ENCODE measurements at places on chromosomes 2 and 18.

GRCh38 chr18:74799542-74799941, 201.9 kb downstream of the ZNF407 start:
- DNase-seq, result no peak

- no peak for DNase-seq
These were observed 114.9 kb upstream of the SIX3 start for GRCh38 chr2:44826601-44827000.

- no peak for DNase-seq
These were observed 118.3 kb downstream of the MGAT5 start for GRCh38 chr2:134372141-134372540.

DNA sequence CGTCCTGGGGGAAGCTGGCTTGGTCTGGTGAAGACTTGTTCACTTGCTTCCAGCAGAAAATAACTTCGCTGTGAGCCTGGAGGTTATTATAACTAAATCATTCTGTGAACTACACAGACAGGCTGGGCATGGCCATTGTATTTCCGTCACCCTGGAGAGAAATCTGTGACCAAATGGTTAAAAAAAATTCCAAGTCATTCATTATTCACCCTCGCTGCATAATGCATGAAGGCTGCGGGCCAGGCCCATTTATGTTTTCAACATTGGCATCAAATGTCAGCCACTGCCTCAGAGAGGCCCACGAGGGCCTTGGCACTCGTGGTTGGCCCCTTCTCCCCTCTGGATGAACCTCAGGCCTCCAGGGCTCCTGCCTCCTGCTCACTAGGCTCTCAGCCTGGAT, 57.7 kb downstream of the RRM2 start:
- no peak for DNase-seq

DNA sequence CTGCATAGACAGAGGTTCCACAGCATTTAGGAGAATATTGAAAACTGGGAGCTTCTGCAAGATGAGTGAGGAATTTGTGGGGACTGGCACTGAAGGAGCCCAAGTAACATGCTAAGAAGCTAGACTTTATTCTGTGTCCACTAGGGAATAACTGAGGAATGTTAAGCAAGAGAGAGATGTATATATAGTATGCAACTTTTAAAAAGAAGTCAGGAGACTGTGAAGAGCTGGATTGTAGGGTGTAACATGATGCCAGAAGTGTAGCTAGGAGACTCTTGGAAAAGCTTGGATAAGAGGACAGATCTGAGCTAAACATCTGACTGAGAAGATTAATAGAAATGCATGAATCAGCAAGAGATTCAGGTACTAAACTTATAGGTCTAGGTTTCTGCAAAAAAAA, 270.6 kb upstream of the MMADHC start:
- DNase-seq, result no peak

DNA sequence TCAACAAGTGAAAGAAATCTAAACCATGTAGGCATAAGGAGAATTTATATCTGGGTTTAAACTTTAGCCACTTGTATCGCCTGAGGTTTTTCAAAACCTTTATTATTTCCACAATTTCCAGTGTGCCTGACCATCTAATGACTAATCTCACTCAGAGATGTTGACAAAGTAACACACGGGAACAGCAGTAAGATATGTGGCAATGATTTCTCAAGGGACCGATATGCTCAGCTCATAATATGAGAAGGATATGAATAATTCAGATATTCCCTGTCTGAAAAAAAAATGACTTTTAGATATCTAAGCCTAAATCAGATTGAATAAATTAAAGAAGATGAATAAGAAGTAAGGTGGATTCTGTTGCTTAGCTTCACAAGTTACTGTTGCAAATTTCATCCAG, 43.5 kb downstream of the TMEM163 start:
- DNase-seq, result no peak

DNA sequence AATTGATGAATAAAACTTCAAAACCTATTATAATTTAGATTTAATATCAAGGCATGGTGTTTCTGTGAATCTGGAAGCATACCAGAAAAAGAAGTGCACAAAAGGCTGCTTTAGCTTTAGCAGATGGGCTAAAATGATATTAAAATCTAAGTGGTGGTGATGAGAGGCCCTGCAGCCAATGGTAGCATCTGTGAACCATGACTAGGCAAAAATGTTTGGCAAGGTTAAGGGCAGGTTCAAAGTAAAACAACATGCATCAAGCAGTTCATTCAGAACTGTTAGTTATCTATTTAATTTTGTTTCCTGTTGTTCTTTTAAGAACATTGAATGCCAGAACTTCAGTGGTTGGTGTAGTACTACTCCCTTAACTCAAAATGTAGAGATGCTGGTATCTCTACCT, 1736.9 kb upstream of the CELF4 start:
- no peak for DNase-seq

DNA sequence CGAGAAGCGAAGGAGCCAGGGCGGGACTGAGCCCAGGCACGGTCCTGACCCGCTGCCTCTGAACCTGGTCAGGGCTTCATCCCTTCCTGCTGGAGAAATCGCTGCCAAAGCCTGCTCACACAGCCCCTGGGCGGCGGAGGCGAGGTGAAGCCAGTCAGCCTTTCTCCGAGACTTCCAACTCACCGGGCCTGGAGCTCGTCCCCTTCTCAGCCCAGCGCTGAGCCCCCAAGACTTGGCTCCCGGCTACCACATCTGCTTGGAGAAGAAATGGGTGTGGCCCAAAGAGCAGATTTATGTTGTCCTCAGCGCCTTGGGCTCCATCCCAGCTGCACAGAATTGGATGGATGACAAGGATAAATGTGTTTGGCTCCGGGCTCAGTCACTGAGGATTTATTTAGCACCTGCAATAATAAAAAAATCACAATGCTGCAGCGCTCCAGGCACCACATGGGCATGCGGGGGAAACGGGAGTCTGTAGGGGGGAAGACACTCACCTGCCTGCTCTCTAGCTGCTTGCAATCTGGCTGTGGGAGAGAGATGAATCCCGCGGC, 64.9 kb downstream of the ACTR2 start:
- no peak for DNase-seq

- DNase-seq, result no peak
These were observed 115.7 kb upstream of the MMADHC start for GRCh38 chr2:149703281-149703680.

GRCh38 chr2:50987616-50988313, 44.2 kb downstream of the NRXN1 start:
- no peak for DNase-seq

GRCh38 chr2:164896634-164897355, 55.2 kb upstream of the COBLL1 start:
- no peak for DNase-seq

- no peak for DNase-seq
These were observed 137.7 kb downstream of the ALK start for GRCh38 chr2:29783666-29784065.

DNA sequence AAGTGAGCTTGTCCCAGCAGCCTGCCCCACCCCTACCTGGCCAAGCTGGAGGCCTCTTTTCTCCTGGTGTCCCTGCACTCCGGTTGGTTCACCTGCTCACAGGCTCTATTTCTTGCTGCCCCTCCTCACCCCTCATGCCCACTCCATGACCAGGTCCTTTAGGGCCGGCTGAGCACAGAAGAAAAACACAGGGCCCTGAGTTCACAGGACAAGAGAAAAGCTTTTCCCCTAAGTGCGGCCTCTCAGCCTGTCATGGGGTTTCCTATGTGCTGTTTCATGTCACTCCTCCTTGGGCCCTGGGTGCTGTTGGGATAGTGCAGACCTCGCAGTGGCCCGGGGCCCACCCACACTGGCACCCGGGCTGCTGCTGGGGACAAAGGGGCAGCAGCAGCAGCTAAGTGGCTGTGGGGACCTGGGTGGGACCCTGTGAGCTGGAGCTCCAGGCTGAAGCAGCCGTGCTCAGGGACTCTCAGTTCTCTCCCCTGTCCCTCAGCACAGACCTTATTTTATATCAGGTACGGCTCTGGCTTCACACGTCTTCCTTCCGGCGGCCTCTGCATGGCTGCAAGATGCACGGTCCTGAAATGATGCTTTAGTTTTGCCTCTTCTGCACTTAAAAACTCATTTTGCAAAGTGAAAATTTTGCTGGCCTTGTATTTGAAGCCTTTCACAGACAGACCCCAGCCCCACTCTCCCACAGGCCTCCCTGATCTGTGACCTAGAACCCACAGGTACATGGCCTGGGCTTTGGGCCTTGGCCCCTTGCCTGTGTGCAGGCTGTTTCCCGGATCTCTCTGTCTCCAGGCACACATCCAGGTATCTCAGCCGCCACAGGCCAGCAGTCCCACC, 71.8 kb downstream of the SH3RF3 start:
- no peak for DNase-seq

- no peak for DNase-seq
These were observed 35.7 kb downstream of the TMEM182 start for GRCh38 chr2:102797486-102797885.

GRCh38 chr2:241008711-241009121, 10.3 kb downstream of the SNED1 start:
- DNase-seq, result no peak

DNA sequence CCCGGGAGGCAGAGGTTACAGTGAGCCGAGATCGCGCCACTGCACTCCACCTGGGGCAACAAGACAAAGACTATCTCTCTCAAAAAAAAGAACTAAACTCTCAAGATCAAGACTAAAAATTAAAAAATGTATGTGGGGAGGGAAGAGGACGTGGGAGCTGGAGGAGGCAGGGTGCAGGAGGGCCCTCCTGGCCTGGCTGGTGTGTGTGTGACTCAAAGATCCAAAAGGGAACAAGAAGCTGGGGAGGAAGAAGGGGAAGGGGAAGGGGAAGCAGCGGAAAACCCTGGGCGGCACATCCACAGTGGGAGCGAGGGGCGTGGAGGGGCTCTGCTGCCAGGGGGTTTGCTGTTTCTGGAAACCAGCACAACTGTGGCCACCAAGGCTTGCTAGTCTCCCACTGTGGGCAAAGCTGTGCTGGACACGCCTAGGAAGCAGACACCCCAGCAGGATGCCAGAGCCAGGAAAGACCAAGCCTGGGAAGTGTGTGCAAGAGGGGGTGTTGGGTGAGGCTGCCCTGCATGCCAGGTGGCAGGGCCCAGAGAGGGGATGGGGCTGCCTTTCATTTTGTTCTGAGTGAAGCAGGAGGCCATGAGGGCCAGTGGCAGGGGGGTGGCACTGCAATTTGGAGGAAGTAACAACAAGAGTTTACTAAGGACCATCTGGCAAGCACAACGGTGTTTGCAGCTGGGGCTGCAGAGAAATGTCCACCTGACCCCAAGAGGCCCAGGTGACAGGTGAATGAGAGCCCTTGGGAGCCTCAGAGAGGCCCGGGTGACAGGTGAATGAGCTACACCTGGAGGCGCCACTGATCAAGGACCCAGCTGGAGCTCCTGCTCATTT, 44.5 kb downstream of the ANO7 start:
- DNase-seq, result no peak

DNA sequence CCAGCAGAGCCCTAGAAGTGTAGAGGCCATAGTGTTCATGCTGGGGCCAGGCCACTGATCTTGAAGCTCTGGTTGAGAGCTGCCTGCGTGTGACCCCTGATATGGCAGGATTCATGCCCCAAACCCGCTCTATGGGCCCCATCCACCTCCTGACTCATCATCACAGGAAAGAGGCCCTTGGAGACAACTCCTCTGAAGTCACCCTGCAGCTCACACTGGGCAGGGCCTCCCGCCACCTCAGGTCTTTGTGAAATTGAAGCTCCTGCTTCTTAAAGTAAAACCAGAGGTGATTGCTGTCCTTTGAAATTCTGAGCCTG, 12.0 kb upstream of the TUBB6 start:
- DNase-seq, result no peak

DNA sequence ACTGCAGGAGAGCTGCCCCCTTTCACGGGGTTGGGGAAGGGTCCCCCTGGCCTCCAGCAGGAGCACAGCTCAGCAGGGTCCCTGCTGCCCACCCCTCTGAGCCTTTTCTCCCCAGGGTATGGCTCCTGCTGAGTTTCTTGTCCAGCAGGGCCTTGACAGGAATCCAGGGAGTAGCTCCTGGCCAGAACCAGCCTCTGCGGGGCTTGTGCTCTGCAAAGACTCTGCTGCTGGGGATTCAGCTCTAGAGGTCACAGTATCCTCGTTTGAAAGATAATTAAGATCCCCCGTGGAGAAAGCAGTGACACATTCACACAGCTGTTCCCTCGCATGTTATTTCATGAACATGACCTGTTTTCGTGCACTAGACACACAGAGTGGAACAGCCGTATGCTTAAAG, 21.2 kb downstream of the FOSL2 start:
- DNase-seq, result no peak

DNA sequence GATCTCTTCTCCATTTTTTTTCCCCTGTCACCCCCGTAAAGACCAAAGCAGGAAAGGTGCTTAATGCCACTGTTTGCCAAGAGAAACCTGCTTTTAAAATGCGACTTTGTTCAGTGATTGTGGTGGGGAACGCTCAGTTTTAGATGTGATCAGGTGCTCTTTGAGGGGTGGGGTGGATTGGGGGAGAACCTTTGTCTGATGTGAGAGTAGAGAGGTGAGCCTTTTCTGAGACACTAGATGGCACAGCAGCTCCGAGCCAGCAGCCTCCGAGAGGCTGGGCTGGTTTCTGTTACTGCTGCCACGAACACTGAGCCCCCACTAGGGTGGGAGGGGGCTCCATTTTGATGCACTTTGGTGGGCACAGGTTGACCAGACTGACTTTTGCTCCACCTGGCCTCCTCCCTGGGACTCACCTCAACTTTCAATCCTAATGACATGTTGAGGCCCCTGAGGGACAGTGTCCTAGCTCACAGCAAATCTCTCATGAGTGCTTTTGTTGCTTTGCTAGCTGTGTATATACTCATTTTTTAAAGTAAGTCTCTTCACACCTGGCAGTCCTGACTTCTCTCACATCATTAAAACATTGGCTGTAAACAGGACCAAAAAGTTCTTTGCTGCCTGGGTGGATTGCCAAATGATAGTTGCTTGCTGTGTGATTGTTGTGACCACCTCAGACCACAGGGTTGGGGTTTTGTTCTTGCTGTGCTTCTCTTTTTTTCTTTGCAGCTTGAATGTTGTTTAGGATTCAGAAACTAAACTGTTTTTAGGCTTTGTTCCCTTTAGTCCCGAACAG, 98.2 kb upstream of the MAP3K20 start:
- no peak for DNase-seq

- DNase-seq, result no peak
These were observed 8.3 kb downstream of the EVX2 start for GRCh38 chr2:176075481-176075880.

DNA sequence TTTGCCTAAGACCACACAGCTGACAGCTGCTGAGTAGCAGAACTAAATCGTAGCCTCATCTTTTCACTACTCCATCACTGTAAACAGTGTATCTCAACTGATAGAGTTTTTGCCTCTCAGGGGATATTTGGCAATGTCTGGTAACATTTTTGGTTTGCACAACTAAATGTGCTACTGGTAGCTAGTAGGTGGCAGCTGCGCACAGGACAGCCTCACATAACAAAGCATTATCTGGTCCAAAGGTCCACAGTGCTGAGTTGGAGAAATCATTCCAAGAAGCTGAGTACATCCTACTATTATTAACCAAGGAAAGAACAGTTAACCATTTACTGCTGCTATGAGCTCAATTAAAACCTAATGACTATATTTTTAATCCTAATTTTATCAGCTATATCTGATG, 6.1 kb upstream of the CCDC102B start:
- DNase-seq, result no peak

Measured in fibroblast of skin of left biceps (primary cell).